ENCODE measurements at places on chromosomes 11 and 22.

- DNase-seq: no peak
These were observed 2.8 kb upstream of the TRIM3 start for GRCh38 chr11:6476571-6476970.

DNA sequence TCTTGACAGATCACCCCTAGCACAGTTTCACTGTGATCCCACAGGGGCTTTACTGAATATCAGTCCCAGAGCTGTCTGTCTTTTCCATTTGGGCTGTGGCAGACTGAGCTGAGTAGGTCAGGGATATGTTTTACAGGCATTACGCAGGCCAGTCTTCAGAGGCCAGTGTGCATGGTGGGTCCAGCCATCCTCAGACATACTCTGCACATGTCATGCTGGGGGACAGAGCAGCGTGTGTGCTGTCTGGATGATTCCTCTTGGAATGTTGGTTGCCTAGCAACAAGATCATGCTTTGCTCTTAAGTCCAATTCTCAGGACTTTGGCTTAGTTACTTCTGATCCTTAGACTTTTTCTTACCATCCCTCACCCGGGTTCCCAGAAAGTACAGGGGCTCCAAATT lies 736.5 kb downstream of the DLG2 start:
- DNase-seq: no peak

DNA sequence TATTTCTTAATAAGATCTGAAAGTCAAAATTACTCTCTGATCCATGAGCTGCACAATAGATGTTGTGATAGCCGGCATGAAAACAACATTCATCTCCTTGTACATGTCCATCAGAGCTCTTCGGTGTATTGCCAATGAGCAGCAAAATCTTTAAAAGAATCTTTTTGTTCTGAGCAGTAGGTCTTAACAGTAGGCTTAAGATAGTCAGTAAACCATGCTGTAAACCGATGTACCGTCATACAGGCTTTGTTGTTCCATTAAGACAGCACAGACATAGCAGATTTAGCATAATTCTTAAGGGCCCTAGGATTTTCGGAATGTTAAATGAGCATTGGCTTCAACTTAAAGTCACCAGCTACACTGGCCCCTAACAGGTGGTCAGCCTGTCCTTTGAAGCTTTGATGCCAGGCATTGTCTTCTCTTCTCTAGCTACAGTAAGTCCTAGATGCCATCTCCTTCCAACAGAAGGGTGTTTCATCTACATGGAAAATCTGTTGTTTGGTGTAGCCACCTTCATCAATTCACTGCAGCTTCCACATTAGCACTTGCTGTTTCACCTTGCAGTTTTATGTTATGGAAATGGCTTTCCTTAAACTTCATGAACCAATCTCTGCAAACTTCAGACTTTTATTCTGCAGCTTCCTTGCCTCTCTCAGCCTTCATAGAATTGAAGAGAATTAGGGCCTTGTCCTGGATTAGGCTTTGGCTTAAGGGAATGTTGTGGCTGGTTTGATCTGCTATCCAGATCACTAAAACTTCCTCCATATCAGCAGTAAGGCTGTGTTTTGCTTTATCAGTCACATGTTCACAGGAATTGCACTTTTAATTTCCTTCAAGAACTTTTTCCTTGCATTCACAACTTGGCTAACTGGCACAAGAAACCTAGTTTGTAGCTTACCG lies 28.4 kb downstream of the RRP8 start:
- no peak for DNase-seq

- no peak for DNase-seq
These were observed 271.7 kb downstream of the BUD13 start for GRCh38 chr11:116500947-116501602.

- no peak for DNase-seq
These were observed 864 bp upstream of the USP28 start for GRCh38 chr11:113876074-113876797.

DNA sequence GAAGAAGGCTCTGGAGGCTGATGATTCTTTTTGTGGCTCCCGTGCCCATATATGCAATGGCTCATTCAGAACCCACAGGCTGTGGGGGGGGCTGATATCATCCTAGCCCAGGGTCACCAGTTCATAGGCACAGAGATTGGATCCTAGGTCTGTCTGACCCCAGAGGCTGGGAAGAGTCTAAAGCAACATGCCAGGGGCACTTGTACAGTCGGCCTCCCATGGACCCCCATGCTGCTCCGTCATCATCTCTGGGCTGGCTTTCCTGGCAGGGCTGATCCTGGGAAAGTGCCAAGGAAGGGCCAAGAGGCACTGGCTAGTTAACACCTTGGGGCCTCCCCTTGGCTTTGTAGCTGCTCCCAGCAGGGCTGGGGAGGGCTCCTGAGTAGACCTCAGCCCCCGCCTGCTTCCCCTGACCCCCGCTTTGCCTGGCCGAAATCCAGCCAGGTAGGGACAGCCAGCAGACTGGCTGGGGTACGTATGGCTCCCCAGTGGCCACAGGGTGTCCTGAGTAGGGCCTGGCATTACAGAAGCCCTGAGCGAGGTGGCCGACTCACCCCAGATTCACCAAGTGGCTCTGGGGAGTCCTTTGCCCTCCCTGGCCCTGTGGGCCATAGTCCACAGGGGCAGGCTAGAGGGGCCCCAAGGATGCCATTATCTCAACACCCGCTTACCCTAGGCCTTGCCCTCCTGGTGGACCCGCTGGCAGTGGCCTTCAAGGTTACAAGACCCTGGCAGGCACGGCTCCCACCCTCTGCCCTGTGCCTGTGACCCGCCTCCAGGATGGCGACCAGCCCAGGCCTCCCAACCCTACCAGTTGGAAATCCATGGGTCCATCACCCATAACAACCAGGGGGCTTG lies 22.5 kb downstream of the FADS3 start:
- DNase-seq: no peak

GRCh38 chr22:29301716-29302401 lies 4.6 kb upstream of the GAS2L1 start:
- no peak for DNase-seq

DNA sequence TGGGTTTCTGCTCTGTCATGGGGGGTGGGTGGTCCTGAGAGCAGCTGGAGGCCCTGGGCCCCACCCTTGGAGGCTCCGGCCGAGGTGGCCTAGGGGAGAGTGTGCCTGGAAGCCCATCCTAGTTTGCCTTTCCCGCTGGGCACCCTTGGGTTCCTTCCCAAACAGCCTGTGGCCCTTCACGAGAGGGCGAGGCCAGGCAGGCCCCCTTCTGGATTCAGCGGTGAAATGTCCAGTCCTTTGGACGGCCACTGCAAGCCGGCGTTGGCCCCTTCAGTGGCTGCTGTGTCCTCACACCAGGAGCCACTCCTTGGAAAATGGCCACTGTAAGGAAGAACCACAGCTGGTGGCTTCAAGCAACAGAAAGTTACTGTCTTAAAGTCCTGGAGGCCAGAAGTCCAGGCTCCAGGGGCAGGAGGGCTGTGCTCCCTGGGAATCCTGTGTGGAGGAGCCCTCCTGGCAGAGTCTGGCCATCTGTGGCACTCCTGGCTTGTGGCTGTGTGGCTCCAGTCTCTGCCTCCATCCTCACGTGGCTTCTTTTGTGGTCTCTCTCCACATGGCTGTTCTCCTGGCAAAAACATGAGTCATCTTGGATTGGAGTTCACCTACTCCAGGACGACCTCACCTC lies 854.1 kb downstream of the TBC1D22A start:
- no peak for DNase-seq

- DNase-seq: no peak
These were observed 28.0 kb downstream of the USP35 start for GRCh38 chr11:78216571-78217287.

DNA sequence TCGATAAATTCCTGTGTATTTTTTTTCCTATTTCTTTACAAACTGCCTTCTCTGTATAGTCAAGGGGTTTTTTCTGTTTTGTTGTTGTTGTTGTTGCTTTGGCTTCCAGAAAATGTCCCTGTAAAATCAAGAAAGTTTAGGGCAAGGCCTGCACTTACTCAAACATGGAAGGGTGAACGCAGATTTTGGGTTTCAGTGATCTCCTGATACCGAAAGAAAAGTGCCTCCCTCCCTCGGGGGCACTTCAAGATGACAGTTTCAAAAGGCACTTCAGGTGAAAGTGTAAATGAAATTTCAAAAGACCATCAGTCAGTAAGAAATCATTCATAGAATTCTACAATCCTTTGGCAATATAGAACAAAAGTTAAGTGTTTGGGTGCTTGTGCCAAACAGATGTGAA lies 43.4 kb upstream of the TMPRSS4 start:
- no peak for DNase-seq

GRCh38 chr22:27726331-27726685 lies 75.2 kb downstream of the MN1 start:
- DNase-seq: no peak

DNA sequence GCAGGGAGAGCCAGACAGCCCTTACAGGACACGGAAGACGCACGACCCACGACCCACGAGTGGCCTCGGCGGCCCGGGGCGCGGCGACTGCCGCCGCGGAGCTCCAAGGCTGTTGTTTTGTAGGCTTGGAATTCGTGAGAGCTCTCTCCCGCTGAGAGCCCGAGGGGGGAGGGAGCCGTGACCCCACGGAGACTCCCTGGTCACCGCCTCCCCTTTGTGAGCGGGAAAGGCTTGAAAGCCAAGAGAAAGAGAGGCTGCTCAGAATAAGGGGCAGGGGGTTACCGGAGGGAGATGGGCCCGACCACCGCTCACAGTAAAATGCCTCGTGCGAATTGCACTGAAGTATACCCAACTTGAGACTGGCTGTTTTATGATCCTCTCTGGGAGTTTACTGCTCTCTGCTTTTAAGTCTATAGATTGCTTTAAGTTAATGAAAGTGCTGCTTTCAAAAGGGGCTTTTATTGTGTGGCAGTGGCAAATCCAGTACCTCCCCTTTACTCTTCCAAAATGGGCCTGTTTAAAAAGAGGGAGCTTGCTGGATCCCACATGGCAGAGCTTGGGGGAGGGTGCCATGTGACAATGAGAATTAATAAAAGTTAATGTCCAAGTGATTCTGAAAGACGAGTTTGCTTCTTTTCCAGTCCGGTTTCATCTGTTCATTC lies 2.9 kb downstream of the PKNOX2 start:
- no peak for DNase-seq

DNA sequence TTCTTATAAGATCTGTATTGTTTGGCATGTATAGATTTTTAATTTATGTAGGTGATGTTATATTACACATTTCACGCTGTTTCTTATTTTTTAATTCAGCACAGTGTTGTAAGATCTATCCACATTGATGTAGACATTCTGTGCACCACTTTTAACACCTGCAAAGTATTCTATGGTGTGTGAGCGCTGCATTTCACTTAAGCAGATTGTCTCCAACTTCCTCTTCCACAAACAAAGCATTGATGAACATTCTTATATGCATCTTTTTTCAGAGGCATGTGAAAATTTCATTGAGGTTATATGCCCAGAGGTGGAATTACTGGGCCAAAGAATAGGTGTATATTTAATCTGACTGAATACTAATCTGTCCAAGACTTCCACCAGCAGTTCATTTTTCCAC lies 3.4 kb upstream of the POU2AF1 start:
- DNase-seq: no peak

GRCh38 chr11:2675540-2675939 lies 24.3 kb downstream of the KCNQ1OT1 start:
- DNase-seq: no peak

- DNase-seq: no peak
These were observed 10.3 kb upstream of the BIK start for GRCh38 chr22:43100225-43100624.

DNA sequence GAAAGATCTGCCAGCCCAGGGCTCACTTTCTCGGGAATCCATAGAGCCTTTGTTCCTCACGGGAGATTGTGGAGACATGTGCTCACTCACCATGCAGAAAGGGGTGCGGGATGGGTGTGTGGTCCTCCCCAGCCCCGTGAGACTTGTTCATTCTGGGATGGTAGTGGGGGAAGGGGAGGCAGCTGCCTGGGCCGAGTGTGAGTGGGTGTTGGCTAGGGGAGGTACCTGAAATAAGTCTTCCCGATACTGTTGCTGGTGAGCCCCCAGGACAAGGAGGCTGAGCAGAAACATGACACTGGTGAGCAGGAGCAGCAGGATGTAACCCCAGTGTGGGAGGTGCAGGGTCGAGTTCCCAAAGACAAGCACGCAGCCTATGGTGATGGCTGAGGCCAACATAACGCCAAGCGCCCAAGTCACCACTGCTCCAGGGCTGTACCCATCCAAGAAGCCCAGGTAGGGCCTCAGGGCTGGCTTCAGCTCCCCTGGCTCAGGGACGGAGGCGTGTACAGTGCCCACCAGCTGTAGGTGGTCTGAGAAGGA lies 2.8 kb downstream of the SLC7A4 start:
- DNase-seq: no peak

DNA sequence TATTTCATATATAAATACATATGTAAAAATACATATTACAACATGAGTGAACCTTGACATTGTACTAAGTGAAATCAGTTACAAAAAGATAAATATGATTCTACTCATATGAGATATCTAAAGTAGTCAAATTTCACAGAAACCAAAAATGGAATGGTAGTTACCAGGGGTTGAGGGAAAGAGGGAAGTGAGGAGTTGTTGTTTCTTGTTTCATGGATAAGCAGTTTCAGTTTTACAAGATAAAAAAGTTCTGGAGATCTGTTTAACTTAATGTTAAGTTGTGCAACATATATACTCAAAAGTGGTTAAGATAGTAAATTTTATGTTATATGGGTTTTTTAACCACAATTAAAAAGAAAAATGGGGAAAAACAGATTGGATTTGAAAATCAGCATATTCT lies 107.7 kb downstream of the ELP4 start:
- DNase-seq: no peak

DNA sequence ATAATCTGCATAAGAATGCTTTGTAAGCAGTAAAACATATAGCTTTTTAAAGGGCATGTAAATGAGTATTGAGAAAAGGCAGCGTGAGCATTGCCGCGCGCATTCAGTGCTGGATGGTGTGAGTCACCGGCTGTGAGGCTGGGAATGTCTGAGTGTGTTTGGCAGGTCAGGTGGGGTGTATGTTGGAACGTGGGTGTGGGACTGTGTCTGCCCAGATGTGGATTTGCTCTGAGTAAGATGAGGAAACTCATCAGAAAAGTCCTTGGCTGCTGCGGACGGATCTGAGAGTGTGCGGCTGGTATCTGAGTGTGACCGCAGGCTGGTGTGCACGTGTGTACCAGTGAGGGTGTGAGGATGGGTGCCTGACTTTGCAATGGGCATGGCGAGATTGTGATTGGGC lies 66.2 kb upstream of the NECTIN1 start:
- DNase-seq: no peak

GRCh38 chr11:116170526-116171120 lies 602.2 kb downstream of the BUD13 start:
- DNase-seq: peak; percentile 1

GRCh38 chr11:80773919-80774318 lies 1333.1 kb upstream of the TENM4 start:
- no peak for DNase-seq

DNA sequence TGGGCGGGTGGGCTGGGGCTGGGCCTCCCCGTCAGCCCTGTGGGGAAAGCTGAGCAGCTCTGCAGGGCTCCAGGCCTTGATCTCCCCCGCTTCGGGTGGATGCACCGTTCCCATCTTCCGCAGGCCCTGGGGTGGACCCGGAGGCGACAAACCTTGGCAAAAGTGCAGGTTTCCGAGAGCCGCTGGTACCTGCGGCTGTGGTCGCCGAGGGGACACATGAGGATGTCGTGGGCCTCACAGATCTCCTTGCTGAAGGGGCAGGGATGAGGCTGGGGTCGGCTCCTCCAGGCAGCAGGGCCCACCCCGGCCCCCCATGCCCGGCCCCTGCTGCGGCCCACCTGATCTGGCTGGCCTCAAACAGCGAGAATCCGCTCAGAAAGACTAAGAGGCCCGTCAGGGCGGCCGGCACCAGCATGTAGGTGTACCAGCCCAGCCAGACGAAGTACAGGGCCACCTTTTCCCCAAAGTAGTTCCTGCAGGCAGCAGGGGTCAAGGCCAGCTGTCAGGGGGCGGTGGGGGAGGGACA lies 11.8 kb downstream of the ANO9 start:
- DNase-seq: no peak
